ENCODE measurements at places on chromosomes 12 and 14.

GRCh38 chr14:22493753-22494152 lies 95.3 kb downstream of the DAD1 start:
- no peak for DNase-seq

GRCh38 chr12:22530-23201 lies 43.9 kb upstream of the IQSEC3 start:
- DNase-seq, result no peak

- no peak for DNase-seq
Measured at GRCh38 chr12:80188576-80188975, 89.2 kb downstream of the OTOGL start.

GRCh38 chr14:71739273-71739990 lies 192.8 kb upstream of the RGS6 start:
- no peak for DNase-seq

- no peak for DNase-seq
Measured at GRCh38 chr14:65377576-65377975, 35.0 kb upstream of the FUT8 start.

DNA sequence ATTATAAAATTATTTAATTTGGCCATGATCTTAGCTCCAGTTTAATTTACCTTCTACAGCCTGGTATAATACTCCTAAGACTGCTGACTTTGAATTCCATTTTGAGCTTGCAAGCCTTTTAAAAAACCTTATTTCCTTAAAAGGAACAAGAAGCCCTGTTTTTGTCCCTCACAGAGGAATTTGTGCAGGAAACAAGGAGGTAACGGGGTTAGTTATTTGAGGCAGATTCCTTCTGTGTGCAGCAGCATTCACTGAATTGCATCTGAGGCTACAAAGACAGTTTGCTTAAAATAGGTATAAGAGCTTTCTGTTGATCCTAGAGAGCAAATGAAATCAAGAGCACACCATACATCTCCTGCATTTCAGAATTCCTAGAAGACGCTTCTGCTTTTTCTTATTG lies 403.3 kb upstream of the PRICKLE1 start:
- DNase-seq, result no peak

DNA sequence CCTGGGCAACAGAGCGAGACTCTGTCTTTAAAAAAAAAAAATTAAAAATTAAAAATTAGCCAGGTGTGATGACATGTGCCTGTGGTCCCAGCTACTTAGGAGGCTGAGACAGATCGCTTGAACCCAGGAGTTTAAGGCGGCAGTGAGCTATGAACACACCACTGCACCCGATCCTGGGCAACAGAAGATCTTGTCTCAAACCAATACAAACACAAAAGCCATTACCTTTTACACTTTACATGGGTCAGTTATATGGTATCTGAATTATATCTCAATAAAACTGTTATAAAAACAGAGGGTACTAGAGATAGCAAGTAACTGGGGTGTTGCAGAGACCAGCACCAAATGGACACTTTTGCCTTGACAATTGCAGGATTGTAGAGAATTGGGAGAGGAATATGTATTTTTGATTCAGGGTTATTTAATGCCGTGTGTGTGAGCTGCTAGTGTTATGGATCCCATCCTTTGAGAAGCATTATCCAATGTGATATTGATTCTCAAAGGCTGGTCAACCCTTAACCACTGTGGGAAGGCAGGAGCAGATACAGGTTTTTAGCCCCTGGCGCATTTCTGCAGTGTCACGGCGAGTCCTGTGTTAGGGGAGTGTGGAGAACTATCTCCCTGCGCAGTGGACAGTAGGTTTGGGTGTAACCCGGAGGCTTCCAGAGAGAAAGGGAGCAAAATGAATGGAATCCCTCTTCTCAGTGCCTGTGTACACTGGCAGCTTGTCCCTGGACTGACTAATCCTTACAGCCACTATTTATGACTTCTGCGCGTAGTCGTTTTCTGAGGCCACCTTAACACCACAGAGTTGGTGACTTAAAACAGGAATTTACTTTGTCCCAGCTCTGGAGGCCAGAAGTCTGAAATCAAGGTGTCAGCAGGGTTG lies 4.3 kb downstream of the PSMD9 start:
- no peak for DNase-seq

DNA sequence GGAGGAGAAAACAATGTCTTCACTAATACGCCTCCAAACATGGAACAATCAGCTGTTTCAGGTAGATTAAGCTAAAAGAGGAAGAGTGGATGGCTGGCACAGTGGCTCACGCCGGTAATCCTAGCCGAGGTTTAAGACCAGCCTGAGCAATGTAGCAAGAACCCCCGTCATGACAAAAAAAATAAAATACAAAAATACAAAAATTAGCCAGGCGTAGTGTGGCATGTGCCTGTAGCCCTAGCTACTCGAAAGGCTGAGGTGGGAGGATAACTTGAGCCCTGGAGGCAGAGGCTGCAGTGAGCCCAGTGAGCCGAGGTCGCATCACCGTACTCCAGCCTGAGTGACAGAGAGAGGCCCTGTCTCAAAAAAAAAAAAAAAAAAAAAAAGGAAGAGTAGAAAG lies 1.2 kb upstream of the MED13L start:
- no peak for DNase-seq

GRCh38 chr12:108369736-108370396 lies 30.8 kb upstream of the CMKLR1 start:
- DNase-seq, result no peak

- no peak for DNase-seq
Measured at GRCh38 chr14:63011623-63012022, 33.6 kb downstream of the KCNH5 start.

DNA sequence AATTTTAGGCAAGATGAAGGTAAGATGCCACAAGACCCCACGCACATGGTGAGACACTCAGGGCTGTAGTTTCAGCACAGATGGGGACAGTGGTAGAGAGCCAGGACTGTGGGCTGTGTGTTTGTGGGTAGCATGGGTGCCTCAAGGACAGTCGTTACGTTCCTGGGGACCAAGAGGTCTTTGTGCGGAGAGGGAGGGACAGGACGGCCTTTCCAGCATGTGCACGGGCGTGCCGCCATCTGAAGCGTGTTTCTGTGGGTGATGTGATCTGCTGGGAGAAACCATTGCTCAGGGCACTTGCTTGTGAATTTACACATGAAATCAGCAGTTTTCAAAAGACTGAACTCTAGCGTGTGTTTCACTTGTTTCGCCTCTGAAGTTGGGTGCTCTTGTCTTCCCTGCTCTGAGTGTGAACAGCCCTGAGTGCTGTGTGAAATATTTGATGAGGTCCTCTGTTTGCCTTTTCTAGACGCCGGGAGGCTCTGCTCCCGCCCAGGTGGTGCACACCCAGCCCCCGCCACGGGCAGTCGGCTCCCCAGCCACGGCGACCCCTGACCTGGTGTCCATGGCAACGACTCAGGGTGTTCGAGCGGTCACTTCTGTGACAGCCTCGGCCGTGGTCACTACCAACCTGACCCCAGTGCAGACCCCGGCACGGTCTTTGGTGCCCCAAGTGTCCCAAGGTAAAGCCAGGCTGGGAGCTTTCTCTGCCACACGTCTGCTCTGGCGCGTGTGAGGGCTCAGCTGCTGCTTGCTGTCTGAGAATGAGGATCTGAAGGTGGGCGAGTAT lies 82.3 kb downstream of the DDX51 start:
- DNase-seq, result no peak
